ENCODE measurements at places on chromosomes 12 and 14.

DNA sequence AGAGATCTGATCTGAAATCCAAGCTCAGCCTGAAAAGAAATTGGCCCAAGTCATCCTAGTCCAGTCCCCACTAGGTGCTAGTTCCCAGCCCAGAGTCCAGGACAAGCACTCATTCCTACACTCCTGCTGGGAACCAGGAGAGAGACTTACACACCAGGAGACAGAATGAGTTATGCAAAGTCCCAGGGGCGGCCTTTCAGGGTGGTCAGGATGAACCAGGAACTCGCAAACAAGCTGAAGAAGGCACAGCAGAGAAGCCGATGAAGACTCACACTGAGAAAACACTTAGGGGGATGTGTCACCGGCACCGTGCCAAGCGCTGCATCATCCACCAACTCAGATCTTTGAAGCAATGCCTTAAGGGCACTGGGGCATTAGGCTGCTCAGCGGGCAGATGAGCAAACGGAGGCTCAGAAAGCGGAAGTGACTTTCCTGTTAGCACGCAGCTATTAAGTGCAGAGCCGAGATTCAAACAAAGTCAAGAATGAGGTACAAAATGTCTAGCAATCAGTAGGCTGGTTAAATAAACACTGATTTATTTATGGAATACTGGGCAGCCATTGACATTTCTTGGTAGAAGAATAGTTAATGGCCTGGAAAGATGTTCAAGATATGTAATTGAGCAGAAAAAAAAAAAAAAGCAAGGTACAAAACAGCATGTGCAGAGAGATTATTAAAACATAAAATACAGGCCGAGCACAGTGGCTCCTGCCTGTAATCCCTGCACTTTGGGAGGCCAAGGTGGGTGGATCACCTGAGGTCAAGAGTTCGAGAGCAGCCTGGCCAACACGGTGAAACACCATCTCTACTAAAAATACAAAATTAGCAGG is 78.7 kb downstream of the LRRC74A start:
- DNase-seq = no peak

DNA sequence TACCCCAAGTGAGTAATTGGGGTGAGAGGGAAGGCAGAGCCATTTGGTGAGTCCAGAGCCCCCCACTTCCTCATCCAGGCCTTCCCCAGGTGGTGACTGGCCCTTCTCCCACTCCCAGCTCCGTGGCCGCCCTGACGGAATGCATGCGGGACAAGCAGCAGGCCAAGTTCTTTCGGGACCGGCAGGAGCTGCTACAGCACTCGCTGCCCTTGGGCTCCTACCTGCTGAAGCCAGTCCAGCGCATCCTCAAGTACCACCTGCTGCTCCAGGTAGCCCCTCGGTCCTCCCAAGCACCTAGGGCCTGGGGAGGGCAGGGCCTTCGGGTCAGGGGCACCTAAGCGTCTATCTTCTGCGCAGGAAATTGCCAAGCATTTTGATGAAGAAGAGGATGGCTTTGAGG is 26.5 kb downstream of the PLEKHG3 start:
- no peak for DNase-seq

GRCh38 chr14:89959853-89960445 is 4.2 kb downstream of the TDP1 start:
- DNase-seq = no peak

DNA sequence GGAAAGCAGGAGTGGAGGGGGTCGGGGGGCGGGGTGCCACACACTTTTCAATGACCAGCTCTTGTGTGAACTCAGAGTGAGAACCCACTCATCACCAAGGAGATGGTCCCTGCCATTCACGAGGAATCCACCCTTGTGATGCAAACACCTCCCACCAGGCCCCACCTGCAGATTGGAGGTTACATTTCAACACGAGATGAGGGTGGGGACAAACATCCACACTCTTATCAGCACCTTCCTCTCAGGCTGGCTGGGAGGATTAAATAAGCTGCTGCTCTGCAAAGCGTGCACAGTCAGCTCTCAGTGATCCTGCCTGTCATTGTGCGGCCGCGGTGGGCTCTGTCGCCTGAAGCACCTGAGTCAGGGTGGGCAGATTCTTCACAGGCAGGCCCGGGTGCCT is 39.7 kb downstream of the AACS start:
- DNase-seq = no peak

GRCh38 chr12:132719141-132719953 is 8.7 kb downstream of the PGAM5 start:
- no peak for DNase-seq

GRCh38 chr12:92933606-92934005 is 4.5 kb upstream of the EEA1 start:
- DNase-seq = no peak

Data from SW480 (cell line).